ENCODE measurements at places on chromosomes 7 and 10. TPM values are rescaled to one million over a fixed set of nuclear protein-coding genes. Genes with fewer than 3 reads are reported as not detected.

GRCh38 chr10:79054203-79055099 lies 14.3 kb upstream of the ZMIZ1 start:
- DNase-seq = no peak

- peak; percentile 75 for DNase-seq
Observed at GRCh38 chr10:4742217-4742616, 83.8 kb upstream of the AKR1E2 start.

GRCh38 chr10:78808736-78809367 lies 259.9 kb upstream of the ZMIZ1 start:
- no peak for DNase-seq

DNA sequence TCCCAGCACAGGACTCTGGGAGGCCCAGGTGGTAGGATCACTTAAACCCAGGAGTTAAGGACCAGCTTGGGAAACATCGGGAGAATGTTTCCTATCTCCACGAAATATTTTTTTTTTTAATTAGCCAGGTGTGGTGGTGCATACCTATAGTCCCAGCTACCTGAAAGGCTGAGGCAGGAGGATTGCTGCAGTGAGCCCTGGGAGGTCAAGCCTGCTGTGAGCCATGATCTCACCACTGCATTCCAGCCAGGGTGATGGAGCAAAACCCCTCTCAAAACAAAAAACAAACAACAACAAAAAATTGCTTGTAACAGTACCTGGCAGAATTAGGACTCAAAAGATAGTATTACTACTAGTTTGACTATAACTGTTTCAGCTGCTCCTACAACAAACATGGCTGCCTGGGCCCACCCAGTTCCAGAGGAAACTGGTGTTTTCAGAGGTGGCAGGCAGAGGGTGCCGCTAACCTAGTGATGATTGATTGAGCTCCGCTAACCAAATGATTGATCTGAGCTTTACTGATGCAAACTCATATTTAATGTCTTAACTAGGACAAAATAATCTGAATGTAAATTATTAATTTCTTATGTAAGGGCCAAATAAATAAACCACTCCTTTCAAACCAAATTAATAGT lies 57.0 kb downstream of the AP3M1 start:
- no peak for DNase-seq

DNA sequence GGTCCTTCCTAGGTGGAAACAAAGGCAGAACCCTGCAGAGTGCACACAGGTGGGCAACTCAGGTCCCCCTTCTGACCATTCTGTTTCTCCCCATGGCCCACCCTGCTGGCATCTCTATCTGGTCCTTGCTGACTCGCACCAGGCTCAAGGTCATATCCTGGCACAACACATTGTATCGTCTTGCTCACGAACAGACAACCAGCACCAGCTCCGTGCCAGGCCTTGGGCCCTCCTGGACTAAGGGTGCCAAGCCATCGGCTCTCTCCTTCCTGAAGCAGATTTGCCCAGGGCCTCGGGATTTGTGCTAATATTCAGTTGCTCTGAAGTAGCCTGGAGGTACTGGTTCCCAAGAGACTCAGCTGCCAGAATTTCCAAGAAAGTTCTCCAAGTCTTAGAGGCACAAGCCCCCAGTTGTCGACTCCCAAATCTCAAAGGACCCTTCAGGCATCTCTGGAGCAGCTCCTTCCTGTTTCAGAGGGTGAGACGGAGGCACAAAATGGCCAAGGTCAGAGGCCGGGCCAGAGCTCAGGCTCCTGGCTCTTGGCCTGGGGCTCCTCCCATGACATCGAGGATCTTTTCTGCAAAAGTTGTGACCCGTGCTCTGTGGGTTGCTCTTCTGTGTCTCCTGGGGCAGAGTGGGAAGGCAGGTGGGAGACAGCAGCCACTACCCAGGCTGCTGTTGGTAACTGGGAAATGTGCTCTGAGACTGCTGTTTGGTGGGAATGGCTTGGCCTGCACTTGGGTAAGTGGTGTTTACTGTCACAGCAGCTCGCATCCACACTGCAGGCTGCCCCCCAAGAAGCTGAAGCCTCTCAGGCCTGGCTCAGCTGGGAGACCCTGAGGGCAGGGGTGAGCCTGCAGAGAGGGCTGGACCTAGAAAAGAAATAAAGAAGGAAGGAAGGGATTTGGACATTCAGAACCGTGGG lies 121.3 kb downstream of the RGS10 start:
- no peak for DNase-seq

DNA sequence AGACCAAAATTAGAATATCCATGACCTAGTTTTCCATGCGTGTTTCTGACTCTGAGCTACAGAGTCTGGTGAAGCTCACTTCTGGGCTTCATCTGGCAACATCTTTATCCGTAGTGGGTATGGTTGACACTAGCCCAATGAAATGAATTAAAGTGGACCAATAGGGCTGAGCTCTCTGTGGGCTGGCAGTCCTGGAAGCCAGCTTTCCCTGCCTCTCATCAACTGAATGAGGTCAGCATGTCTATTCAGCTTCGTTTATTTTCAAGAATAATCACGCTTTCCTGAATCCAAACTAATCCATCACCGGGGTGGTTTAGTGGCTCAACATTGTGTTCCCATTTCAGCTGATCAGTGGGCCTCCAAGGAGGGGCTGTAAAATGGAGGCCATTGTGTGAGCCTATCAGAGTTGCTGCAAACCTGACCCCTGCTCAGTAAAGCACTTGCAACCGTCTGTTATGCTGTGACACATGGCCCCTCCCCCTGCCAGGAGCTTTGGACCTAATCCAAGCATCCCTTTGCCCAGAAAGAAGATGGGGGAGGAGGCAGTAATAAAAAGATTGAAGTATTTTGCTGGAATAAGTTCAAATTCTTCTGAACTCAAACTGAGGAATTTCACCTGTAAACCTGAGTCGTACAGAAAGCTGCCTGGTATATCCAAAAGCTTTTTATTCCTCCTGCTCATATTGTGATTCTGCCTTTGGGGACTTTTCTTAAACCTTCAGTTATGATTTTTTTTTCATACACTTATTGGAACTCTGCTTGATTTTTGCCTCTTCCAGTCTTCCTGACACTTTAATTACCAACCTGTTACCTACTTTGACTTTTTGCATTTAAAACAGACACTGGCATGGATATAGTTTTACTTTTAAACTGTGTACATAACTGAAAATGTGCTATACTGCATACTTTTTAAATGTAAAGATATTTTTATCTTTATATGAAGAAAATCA lies 35.5 kb downstream of the CAV1 start:
- no peak for DNase-seq

GRCh38 chr7:32670110-32671025 lies 175.1 kb downstream of the AVL9 start:
- no peak for DNase-seq

- DNase-seq = no peak
Observed at GRCh38 chr7:130090745-130091532, 20.6 kb downstream of the KLHDC10 start.

GRCh38 chr7:36396150-36396549 lies 6.5 kb downstream of the ANLN start:
- no peak for DNase-seq

GRCh38 chr10:8069108-8069507 lies 14.6 kb downstream of the GATA3 start:
- no peak for DNase-seq

DNA sequence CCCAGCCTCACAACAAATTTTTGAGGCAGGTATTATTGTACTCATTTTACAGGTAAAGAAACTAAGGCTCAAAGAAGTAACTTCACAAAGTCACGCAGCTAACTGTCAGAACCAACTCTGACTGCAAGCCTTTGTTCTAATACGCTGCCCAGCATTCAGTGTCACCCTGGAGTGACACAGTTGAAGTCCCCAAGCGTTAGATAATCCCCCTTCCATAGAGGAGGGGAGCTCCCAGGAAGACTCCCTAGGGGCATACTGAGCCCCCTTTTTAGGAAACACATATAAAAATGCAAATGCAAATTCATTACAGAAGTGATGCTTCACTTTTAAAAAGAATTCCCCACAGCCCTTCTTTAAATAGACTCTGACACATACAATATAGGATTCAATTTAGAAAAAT lies 101.0 kb upstream of the MACROH2A2 start:
- DNase-seq = no peak

DNA sequence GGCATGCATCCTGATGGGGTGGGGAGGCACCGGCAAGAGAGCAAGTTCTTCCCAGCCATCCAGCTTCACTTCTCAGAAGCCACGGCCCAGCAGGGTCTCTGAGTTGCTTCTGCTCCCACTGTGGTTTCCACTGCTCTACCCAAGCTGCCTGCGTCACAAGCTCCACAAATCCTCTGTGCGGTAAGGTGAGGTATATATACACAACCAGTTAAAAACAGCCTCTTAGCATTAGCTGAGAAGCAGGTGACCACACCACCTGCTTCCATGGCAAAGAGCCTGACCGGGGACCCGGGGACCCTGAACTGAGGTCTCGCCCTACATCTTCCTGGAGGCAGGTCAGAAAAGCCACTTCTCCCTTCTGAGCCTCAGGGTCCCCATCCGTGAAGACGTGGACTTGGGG lies 46.9 kb upstream of the NPFFR1 start:
- no peak for DNase-seq

DNA sequence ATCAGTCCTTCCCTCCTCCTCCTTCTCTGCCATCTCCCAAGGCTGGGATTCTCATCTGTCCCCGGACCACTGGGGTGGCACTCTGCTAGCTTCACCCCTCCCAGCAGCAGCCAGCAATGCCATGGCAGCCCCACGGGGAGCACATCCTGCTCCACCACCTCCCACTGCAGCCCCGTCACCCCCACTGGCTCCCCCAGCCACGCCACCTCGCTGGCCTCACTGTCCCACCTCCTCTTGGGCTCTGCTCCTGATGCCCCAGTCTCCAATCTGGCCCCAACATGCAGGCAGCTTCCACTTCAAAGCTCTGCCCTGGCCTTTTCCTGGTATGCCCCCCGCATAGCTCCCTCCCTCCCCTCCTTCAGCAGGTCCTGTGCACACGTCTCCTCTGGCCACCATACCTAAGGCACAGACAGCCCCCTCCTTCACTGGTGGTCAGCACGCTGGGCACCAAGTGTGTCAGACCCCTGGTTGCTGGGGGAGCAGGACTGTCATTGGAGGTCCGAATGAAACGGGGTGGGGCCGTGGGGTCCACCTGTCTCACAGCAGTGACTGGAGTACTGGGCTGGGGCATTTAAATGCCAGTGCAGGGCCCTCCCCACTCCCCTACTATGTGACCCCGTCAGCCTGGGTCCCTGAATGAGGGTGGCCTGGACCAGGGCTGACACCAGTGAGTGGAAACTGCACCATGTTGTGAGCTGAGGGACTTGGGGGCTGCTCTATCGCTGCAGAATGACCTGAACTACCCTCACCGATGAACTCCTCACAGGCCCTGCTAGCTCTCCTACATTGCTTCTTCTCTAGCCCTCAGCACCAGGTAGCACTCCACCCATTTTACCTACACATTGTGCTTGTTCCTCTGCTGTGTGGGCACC lies 38.7 kb downstream of the RASGEF1A start:
- no peak for DNase-seq

GRCh38 chr10:83214136-83214535 lies 925.2 kb upstream of the GHITM start:
- DNase-seq = no peak

DNA sequence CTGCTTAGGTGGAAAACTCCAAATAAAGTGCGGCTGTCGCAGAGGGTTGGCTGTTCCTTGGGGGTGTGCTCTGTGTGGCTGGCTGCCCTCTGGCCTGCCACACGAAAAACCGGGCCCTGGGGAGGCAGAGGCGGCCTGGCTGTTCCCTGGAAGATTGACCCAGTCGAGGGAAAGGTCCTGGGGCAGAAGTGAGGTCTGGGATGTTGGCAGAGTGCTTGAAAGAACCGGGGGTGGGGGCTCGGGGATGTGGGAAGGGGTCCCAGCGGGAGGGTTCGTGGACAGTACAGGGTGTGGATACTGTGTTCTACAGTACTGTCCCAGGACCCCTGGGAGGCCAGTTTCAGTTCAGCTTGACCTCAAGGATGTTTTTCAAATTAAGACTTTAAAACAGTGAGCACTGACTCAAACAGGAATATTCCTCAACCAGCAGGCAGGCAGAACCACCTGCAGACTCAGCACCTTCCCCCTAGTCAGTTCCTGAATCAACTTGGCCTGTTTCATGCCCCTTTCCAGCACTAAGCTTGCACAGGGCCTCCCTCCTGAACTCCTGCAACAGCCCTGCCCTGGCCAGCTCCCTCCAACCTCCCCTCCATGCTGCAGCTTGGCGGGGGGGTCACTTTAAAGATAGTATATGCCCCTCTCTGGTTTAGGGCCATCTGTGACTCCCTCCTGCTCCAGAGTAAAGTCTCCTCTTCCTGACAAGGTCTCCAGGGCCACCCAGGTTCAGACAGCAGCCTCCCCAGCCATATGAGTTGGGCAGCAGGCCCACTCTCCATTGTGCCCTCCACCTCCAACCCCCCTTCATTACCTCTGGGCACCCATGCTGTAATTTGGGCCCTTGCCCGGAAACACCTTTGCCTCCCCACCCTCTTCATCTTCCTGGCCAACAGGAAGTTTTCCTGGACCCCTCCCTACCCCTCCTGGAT lies 3.2 kb upstream of the ATP6V1F start:
- no peak for DNase-seq

DNA sequence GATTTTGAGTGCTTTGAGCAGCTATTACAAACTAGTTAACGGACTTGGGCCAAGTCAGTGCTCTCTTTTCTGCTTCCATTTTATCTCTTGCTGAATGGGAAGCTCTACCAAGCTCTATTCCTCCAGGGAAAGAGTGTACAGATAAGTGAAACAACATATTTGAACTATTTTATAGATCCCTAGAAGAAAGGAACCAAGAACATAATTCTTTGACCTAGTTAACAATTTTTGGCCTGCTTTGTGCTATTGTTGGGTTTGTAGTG lies 244.8 kb downstream of the PRKG1 start:
- peak; percentile 33 for DNase-seq

DNA sequence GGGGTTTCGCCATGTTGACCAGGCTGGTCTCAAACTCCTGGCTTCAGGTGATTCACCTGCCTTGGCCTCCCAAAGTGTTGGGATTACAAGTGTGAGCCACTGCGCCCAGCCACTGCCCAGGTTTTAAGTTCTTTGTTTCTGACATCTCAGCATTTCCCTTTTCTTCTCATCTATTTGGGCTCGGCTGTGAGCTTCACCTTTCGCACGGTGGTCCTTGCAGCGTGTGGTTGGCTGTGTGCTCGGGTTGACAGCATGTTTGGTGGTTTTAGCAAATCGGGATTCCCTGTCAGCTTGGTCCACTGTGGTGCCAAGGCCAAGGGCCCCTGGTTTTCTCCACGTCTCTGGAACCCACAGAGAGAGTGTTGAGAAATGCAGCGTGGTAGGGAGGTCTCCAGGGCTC lies 138.8 kb downstream of the DNAJB6 start:
- DNase-seq = no peak

GRCh38 chr10:88792661-88793060 lies 9.9 kb upstream of the LIPM start:
- DNase-seq = no peak

The FFAR4 gene
- polyA plus RNA-seq = not detected

The CDK14 gene
- 21.3 TPM for polyA plus RNA-seq

The NANOS1 gene
- 7.9 TPM for polyA plus RNA-seq

The PLXNA4 gene
- 5.1 TPM for polyA plus RNA-seq

The MINDY4 gene
- polyA plus RNA-seq = 6.0 TPM

The ACSM6 gene
- polyA plus RNA-seq = not detected

The HGF gene
- polyA plus RNA-seq = 5.9 TPM

The PRSS37 gene
- polyA plus RNA-seq = 0.22 TPM

All from muscle of back (tissue), 13 donors.